Right renal pelvis (tissue), 4 donors: ENCODE measurements at places on chromosomes 3 and 15. TPM values are rescaled to one million over a fixed set of nuclear protein-coding genes. Genes with fewer than 3 reads are reported as not detected.

The ST8SIA2 gene
- polyA plus RNA-seq = 6.0 TPM

The GOLGA6A gene
- polyA plus RNA-seq = not detected

The CSTA gene
- 0.62 TPM for polyA plus RNA-seq

The CPN2 gene
- 0.94 TPM for polyA plus RNA-seq

The WNT7A gene
- polyA plus RNA-seq = not detected

The RAB27A gene
- polyA plus RNA-seq = 18.3 TPM

The ACKR4 gene
- 2.9 TPM for polyA plus RNA-seq

The SLC7A14 gene
- polyA plus RNA-seq = 2.6 TPM

GRCh38 chr15:57041416-57041815, 123.0 kb downstream of the TCF12 start:
- DNase-seq = no peak

DNA sequence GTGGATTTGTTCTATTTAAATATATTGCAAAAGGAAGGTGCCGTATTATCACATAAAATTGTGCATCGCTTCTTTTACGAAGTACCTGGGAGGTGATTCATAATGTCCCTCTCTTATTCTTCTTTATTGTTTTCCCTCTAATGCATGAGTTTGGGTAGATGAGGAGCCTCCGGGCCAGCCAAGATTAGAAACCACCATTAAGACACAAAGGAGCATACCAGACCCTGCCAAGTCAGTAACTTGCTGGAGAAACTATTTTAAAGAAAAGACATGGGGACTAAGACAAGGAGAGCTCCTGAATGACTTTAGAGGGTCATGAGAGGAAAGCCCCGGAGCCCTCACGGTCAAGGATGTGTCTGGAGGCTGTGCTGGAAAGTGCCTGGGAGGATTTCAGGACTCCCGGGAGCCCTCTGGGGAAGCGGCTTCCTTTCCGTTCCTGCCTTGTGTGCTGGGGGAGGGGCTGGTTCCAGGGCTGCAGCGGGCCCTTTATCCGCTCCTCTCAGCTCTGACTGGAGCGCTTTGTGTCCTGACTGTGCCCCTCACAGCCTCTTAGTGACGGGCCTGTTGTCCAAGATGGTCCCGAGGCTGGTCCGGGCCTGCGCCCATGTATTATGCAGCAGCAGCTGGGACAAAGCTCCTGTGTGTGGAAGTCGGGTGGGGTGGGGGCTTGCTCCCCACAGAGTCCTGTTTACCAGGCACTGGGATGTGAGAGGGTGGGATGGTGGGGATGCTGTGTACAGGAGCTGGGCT, 35.7 kb downstream of the CORO2B start:
- no peak for DNase-seq

DNA sequence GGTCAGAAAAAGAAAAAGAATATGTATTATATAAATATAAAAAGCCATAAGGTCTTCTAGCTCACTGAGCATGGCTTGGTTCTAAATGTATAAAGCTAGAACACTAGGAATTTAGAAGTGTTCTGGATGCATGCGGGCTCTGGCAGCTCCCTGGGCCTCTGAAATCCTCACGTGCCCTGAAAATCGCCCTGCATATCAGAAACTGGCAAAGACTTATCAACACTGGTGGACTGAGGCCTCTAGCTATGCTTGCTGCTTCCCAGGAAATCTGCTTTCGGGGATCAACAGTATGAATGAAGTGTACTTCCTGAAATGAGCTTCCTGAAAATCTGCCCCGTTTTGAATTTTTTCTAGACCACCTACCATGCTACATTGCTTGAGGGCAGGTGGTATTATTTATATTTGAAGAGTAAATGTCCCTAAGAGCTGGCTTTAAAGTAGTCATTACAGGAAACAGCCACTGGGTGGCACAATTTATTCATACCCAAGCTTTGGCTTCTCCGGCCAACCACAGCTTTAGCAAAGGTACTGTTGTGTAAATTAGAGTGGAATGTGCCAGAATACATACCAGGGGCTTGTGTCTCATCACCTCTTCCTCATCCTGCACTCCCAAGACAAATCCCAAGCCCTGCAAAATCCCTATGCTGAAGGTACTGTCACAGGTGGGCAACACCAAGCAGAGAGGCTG, 17.7 kb downstream of the CRTAP start:
- DNase-seq = no peak

DNA sequence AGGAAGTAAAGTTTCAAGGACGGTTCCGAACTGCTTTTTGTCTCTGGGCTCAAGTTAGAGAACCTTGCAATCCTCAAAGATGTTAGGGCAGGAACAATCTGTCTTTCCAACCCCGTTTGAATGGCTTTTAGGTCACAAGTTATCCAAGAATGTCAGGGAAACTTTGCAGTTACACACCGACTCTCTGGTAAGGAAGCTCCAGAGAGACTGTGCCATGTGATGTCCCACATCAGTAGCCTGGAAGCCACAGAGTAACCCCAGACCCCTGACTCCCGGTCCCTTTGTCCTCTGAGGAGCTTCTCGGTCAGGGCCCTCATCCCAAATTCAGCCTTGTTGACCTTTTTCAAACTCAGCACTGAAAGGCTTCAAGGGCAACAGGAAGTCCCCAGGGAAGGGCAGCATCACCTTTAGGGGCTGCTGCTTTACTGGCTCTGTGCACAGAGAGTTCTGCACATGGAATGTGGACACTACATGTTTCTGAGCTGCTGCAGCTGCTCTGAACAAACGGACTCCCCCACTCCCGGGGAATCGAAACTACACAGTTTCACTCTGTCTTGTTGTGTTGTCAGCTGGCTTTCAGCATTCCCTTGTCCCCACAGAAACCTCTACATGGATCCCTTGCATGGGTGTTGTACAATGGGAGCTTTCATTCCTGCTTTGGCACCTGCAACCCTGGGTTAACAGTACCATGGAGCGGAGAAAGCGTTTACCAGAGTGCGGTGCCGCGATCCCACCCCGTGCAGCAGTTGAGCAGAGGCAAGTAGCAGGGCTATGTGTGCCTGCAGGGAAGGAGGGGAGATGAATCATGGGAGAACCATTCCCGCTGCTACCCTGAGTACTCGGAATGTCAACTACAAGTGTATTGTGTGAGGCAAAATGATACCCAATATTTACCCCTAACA, 408.2 kb upstream of the THBS1 start:
- peak; percentile 59 for DNase-seq

DNA sequence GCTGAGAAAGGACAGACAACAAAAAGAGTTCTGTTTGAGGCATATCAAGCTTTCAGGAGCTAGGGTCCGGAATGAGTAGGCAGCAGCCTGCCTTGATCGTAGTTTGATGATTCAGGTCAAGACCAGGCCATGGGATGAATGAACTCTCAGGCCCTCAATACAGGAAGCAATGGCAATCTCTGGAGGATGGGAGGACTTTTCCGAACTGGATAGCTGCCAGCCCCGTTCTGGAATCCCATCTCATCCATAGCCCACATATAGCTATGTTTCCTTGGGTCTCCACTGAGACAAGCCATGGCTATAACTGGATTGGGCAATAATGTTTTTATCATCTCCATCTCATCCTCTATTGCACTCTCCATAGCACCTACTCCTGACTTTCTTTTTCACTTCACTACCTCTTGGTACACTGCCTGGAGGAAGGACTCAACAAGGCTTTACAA, 12.8 kb downstream of the AHSG start:
- DNase-seq = no peak

DNA sequence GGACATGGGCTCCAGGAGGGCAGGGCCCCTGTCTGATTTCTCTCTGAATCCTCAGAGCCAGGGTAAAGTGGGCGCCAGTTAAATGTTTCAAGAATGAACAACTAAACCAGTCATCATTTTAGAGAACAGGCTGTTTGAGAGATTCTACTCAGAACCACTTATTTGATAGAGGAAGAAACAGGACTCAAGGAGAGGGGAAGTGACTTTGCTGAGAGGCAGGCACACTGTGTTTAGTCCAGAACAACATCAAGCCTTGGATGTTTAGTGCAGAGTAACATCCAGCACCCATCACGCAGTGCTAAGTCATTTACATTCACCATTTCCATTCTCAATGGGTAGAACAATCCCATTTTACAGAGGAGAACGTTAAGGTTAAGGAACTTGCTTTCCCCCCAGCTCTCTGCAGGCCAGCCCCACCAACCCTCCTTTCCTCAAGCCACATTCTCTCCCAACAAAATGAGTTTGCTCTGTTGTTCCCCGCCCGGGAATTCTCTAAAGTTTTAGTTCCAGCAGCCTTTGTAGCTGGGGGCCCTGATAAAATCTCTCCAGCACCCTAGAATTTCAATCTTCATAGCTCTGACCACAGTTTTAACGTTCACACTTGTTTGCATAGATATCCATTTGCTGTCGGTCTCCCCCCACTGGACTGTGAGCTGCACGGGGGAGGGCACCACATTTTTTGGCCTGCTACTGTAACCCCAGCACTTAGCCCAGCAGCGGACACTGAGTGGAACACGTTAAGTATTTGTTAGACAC, 962 bp downstream of the NMNAT3 start:
- DNase-seq = no peak

DNA sequence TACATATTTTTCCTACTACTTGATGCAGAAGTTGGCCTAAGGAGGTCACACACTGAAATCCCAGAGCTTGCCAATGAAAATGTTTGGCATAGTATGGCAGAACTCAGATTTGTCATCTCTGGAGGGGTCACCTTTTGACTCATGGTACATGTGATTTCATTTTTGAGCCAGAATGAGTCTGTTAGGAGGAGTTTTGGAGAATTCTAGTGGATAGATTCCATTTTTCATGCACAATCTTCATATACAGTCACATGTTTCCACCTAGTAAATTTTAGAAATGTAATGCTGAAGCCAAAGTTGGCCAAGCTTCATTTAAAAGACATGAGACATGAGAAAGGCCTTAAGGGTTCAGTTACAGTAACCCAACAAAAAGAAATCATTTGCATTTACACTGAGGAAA, 97.8 kb upstream of the IGSF10 start:
- DNase-seq = no peak

DNA sequence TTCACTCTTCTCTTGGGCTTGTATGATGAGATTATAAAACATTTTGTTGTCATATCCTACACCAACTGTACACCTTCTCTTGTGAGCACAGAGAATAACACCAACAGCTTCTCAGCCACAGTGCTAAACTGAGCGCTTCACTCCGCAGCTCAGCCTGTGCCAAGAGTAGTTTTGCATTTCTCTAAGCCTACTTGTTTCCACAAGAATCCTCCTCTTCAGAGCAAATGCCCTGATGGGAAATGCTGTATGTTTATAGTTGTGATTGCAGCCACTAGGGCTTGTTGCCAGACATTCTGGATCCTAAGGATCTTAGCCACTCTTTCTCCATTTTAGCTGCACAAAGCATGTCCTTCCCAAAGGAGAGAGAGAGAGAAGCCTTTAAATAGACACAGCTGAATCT, 138.8 kb upstream of the PLXND1 start:
- no peak for DNase-seq

- DNase-seq = no peak
Observed at GRCh38 chr3:5757213-5757804, 569.8 kb downstream of the EDEM1 start.

DNA sequence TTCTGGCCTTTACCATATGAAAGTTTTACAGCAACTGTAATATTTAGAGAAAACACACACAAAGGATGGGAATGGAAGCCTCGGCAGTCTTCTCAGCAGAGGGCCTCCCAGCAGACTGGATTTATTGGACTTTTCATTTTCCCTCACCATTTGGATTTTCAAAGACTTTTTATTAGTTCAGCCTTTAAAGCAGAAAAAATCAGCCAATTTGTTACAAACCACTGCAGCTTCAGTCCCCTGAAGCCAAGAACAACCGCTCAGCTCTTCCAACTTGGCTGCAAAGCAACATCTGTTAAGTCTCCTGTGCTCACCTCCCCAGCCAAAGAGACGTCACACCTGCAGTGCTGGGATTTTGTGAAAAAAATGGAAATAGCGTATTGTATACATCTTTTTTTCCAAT, 120.8 kb downstream of the GMPS start:
- DNase-seq = no peak

GRCh38 chr15:77513226-77513625, 92.5 kb downstream of the HMG20A start:
- DNase-seq = no peak

DNA sequence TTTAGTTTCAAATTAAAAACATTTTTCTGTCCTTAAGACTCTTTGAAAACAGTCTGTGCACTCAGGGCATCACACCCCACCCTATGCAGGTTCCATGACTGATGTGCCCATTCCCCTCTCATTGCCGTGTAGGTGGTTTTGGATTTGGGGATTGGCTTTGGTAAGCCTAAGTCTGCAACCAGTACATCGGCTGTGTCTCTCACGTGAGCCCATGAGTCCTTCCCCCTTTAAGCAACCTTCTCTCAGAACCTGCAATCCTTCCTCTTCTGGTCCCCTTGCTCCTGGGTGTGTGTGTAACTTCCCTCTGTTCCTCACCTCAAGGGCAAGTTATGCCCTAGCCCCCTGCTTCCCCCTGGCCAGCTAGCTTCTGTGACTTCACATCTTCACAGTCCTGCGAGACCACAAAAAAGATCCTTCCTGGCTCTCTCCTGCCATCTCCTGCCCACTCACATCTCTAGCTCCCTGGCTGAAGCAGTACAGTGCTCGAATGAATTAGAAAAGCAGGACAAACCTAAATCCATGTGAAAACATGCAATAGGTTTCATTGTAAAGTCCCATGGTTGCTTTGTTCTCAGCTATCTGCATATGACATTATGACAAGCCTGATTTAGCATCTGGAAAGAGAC, 126.7 kb downstream of the UACA start:
- DNase-seq = no peak

DNA sequence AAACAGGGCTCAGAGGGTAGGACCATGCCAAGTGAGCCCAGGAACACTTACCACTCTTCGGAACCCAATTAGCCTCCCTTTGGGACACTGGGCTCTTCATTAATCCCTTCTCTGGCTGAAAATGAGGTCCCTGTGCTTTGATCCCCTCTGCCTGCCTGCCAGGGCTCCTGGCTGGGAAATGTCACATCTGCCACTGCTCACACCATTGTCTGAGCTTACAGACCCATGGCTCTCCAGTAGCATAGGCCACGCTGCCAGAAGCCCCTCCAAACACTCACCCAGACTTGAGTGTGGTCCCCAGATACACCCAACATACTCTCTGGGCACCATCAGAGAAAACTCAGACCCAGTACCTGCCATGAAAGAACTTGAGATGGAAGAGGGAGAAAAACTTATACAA, 287.3 kb downstream of the XXYLT1 start:
- DNase-seq = no peak

DNA sequence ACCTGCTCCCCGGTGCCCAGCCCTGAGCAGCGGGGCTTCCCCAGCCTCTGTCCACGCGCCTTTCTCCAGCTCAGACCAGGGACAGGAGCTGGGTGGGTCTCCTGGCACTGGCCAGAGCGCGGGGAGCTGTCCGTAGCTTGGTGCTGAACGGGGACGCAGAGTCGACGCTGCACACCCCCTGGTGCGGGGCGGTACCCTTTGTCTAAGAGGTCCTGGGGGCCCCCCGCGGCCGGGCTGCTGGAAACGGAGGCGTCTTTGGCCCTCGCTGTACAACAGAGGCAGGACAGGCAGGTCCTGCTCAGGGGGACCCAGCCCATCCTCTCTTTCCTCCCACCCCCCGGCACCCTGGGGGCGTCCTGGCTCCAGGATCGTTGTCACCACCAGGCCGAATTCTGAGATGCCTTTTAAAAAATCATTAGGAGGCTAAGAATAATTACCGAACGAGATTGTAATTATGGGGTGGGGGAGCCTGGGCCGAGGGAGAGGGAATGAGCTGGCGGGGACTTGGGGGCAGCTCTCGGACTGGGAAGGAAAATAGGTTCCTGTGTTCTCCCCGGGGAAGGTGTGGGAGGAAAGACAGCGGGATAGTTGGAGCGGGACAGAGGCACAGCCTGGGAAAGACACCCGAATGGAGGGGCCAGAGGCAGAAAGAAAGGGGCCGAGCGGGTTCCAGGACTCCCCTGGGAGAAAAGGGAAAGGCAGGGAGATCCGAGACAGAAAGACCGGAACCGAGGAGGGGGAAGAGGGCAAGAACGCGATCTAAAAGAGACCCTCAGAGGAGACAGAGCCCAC, 4.1 kb upstream of the SKOR1 start:
- no peak for DNase-seq

- no peak for DNase-seq
Observed at GRCh38 chr3:63768888-63769287, 50.2 kb upstream of the C3orf49 start.
